ENCODE measurements at places on chromosomes 11 and 22. TPM values are rescaled to one million over a fixed set of nuclear protein-coding genes. Genes with fewer than 3 reads are reported as not detected.
A peak's percentile ranks its signal among the peaks of the same experiment; 100 is the strongest.

DNA sequence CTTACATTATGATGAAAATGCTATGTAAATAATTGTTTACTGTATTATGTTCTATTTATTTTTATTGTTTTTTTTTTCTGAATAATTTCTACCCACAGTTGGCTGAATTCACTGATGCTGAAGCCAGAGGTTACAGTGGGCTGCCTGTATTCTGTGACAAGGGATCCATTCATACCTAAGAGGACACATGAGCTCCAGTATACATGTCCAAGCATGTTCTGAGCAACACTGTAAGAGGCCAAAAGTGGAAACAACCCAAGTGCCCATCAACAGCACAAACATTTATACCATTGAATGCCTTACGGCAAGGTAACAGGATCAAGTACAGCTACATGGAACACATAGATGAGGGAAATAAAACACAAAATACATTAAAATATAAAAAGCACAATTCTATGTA lies 1.4 kb upstream of the SRSF8 start:
- H3K27ac ChIP-seq = no peak overlapping the region
- H3K36me3 ChIP-seq = no peaks in the 10 kb centered on the region
- no peaks in the 10 kb centered on the region for H3K27me3 ChIP-seq
- H3K4me1 ChIP-seq = no peaks in the 10 kb centered on the region
- DNase-seq = no peak

DNA sequence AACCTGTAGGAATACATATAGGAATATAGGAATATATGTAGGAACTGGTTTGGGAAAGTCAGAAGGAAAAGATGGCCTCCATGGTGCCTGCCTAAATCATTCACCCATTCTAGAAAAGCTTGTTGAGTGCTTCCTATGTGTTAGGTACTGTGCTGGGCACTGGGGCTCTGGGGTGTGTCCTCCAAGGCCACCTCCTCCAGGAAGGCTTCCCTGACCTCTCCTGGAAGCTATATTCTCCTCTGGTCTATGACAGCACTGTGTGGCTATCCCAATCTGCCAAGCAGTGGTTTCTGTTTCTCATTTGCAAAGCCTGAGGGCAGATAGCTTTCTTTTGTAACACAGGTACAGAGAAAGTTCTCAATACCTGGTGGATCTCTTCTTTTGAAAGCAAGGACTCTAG lies 30.2 kb downstream of the IRAG1 start:
- H3K27me3 ChIP-seq = no peaks in the 10 kb centered on the region
- no peak overlapping the region for H3K27ac ChIP-seq
- H3K4me1 ChIP-seq = no peaks in the 10 kb centered on the region
- H3K4me3 ChIP-seq = no peak overlapping the region
- DNase-seq = no peak
- H3K36me3 ChIP-seq = no peaks in the 10 kb centered on the region

DNA sequence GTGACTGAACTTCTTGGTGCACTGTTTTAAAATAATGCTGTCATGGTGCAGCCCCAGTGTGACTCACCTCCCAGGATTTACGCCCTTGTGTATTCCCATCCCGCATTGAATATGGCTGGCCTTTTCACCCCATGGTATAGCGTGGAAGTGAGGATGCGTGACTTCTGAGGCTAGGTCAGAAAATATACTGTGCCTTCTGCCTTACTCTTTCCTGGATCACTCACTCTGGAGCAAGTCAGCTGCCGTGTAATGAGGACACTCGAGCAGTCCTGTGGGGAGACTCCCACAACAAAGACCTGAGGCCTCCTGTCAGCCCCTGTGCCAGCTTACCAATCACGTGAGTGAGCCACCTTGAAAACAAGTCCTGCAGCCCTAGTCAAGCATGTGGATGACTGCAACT lies 471.9 kb upstream of the KIRREL3 start:
- no peak for DNase-seq
- H3K4me3 ChIP-seq = no peak overlapping the region
- no peak overlapping the region for H3K27ac ChIP-seq

DNA sequence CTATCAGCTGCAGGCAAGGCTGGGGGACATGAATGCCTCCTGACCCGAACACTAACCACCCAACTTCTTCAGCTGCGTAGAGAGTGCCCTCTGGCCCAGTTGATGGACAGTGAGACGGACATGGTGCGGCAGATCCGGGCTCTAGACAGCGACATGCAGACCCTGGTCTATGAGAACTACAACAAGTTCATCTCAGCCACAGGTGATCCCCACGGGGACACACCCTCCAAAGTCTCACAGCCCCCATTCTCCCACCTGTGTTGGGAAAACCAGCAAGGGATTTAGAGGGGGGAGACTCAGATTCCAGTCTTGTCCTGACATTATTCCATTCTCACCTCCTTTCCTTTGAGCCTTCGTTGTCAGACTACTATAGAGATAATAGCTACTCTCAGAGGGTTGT lies 912 bp downstream of the VPS51 start:
- H3K27me3 ChIP-seq = no peaks in the 10 kb centered on the region
- peaks cover 6% of the 10 kb centered on the region for H3K4me1 ChIP-seq
- H3K27ac ChIP-seq = no peak overlapping the region

DNA sequence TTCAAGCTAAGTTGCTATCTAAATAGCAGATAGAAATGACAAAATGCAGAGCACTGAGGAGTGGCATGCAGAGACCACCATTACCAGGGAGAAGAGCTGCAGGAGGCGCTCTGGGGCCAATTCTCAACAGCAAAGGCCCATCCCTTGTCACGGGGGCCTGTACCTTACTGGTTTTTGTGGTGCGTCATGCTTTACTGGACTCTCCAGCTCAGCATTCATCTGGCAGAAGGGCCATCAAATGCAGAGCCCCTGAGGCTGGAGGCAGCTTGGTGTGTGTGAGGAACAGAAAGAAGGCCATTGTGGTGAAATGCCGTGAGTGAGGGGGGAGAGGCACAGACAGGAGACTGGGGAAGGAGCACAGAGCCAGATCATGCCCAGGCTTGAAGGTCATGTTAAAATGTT lies 56.5 kb upstream of the NAV2 start:
- H3K27ac ChIP-seq = no peak overlapping the region
- H3K27me3 ChIP-seq = no peaks in the 10 kb centered on the region
- DNase-seq = no peak
- H3K4me3 ChIP-seq = no peak overlapping the region
- no peaks in the 10 kb centered on the region for H3K36me3 ChIP-seq
- no peaks in the 10 kb centered on the region for H3K4me1 ChIP-seq

- no peak overlapping the region for H3K4me3 ChIP-seq
- H3K4me1 ChIP-seq = peaks cover 51% of the 10 kb centered on the region
- DNase-seq = no peak
- peaks cover 16% of the 10 kb centered on the region for H3K27me3 ChIP-seq
Observed at GRCh38 chr11:1566381-1567051, 5.6 kb downstream of the DUSP8 start.

DNA sequence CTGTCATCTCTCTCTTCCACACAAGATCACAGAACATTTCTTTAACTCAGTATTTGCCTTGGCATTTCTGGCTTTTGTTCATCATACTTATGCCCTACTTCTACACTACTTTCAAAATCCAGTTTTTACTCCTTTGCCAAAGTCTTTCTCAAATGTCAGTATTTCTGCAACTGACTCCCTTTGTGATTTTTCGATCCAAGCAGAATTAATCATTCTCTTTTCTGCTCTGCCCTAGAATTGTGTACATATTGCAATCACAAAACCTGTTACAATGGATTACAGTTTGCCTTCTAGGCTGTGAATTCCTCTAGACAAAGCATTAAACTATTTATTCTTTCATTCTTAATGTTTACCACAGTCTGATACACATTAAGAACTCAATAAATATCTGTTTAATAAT lies 33.3 kb upstream of the GLYAT start:
- H3K27me3 ChIP-seq = no peaks in the 10 kb centered on the region
- H3K4me1 ChIP-seq = no peaks in the 10 kb centered on the region
- no peak for DNase-seq
- no peak overlapping the region for H3K27ac ChIP-seq

DNA sequence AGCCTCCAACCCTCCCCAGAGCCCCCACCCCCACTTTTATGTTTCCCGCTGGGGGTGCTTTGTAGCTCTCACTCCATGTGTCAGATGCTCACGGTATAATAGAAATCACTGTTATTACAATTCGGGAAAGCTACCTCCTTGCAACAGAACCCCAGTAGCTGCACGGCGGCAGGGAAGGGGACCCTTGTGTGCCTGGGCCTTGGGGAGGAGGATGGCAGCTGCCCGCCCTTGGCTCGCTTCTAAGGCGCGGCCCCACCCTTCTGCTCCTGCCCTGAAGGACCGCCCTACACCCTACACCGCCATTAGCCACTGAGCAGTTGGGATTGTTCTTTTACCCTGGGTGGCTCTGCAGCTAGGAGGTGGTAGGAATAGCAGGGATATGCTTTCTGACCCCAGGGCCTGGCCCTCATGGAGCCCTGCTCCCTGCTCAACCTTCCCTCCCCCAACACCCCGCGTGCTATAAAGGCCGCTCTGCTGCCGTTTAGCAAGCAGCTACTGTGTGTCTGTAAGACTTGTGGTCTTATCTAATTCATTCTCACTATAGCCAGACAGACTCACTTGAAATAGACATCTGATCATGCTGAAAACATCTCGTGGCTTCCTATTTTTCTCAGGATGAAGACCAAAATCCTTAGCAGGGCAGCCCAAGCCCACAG lies 219.7 kb downstream of the CEP164 start:
- no peaks in the 10 kb centered on the region for H3K27me3 ChIP-seq
- no peak for DNase-seq
- no peaks in the 10 kb centered on the region for H3K36me3 ChIP-seq
- H3K4me1 ChIP-seq = peaks cover 19% of the 10 kb centered on the region
- no peak overlapping the region for H3K27ac ChIP-seq

DNA sequence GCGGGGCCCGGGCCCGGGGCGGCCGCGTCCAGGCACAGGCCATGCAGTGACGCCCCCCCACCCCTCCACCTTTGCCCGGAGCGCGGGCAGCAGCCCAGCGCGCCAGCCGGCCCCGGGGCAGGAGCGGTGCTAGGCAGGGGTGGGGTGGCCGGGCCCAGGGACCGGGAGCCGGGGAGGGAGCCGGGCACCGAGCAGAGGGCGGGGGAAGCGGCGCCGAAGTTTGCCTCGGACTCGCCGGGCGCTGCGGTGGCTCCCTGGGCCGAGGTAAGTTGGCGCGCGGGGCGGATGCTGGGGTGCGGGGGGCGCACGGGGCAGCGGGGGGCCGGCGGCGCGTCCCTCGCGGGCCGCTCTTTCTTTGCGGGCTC lies 332 bp downstream of the TEAD1 start:
- no peaks in the 10 kb centered on the region for H3K27me3 ChIP-seq
- H3K27ac ChIP-seq = peak overlapping the region; percentile 69
- H3K4me1 ChIP-seq = peaks cover 9% of the 10 kb centered on the region
- peak overlapping the region; percentile 99 for H3K4me3 ChIP-seq
- H3K36me3 ChIP-seq = no peaks in the 10 kb centered on the region

- H3K27ac ChIP-seq = no peak overlapping the region
- no peaks in the 10 kb centered on the region for H3K36me3 ChIP-seq
- no peak for DNase-seq
- H3K4me3 ChIP-seq = no peak overlapping the region
Observed at GRCh38 chr22:50346470-50346869, 3.3 kb downstream of the PPP6R2 start.

DNA sequence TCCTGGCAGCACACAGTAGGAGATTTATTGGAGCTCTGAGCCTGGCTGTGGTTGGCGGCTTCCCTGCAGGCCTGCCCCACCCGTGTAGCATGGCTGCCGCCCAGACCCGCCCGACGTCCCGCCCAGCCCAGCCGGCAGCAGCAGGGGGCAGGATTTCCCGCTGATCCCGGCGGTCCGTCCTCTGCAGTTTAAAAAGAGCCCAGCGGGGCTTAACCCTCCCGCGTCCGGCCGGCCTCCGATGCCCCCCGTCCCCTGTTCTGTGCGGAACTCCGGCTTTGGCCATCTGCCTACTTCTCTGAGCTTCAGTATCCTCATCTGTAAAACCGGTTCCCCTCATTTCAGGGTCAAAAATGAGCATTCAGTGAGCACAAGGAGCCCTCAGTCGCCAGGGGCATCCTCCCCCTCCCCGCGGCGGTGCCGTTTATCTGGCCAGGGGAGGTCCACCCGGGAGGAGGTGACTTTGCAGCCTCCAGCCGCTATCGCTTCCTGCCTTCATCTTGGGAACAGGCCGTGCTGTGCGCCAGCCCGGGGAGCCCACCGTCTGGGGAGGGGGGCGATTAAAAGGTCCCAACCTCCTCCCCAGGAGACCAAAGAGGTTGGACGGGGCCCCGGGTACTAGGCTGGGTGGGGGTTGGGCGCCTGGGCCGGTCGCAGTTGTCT lies at the start of gene GAS2L1:
Gene GAS2L1 (plus strand): TSS at position 476 of the 660 bp plus-strand sequence. CDS start 1,456 bp downstream, outside the sequence.
- peak within 1 kb of the TSS; percentile 44 for H3K4me3 ChIP-seq
- peaks cover 7% of the 10 kb centered on the region for H3K27me3 ChIP-seq
- DNase-seq = peak; percentile 87
- H3K27ac ChIP-seq = no peak within 1 kb of the TSS

DNA sequence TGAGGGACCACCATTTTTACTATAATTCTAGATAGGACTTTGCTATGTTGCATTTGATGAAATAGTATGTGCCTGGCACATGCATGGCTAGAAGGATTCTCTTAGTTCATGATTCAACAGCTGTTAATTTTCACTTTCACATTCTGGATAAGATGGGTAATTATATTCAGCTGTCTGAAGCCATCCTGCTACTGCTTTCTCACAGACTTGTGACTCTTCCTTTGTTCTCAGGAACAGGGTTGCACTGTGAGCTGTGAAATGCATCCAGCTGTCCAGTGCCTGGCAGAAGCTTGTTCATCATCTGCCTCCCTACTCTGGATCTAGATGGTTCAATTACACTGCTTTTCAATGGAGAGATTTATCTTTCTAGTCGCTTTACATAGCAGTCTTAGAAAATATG lies 610.1 kb upstream of the ANO5 start:
- no peak overlapping the region for H3K4me3 ChIP-seq
- no peak overlapping the region for H3K27ac ChIP-seq
- no peaks in the 10 kb centered on the region for H3K27me3 ChIP-seq
- DNase-seq = no peak
- H3K36me3 ChIP-seq = no peaks in the 10 kb centered on the region
- H3K4me1 ChIP-seq = no peaks in the 10 kb centered on the region

The BRSK2 gene
- 27.1 TPM for total RNA-seq

The PKP3 gene
- total RNA-seq = 28.5 TPM

The VSIG10L2 gene
- not detected for total RNA-seq

The MS4A6A gene
- not detected for total RNA-seq

The PNPLA3 gene
- 24.6 TPM for total RNA-seq

The NCR3LG1 gene
- 1.7 TPM for total RNA-seq

The GAL3ST3 gene
- 21.1 TPM for total RNA-seq

The LAMTOR1 gene
- total RNA-seq = 82.1 TPM

Measured in H1 (cell line).